Osteoblast (primary cell): ENCODE measurements at places on chromosomes 1 and 21. TPM values are rescaled to one million over a fixed set of nuclear protein-coding genes. Genes with fewer than 3 reads are reported as not detected.

TMEM125 gene
- total RNA-seq: not detected in 2 replicates

KCNJ9 gene
- total RNA-seq: not detected in 2 replicates

AMY2A gene
- not detected in 2 replicates for total RNA-seq

IFI44 gene
- total RNA-seq: 33.9 and 35.8 TPM in 2 replicates

ATP1A2 gene
- total RNA-seq: 0.72 and 1.2 TPM in 2 replicates

PGM1 gene
- 126 and 128 TPM in 2 replicates for total RNA-seq

LYPD8 gene
- total RNA-seq: not detected in 2 replicates

CR1 gene
- total RNA-seq: under 0.01 TPM in 1 of 2 replicates, not detected in the other

ANXA9 gene
- under 0.01 TPM in 2 replicates for total RNA-seq

SIKE1 gene
- total RNA-seq: 52.5 and 56.3 TPM in 2 replicates

CDC7 gene
- total RNA-seq: 2.9 and 3.3 TPM in 2 replicates

NBPF26 gene
- total RNA-seq: 28.6 and 40.7 TPM in 2 replicates

TMOD4 gene
- 0.36 TPM in 1 of 2 replicates, not detected in the other for total RNA-seq

SSR2 gene
- total RNA-seq: 332 and 415 TPM in 2 replicates

S100PBP gene
- 42.0 and 57.2 TPM in 2 replicates for total RNA-seq

MRPS15 gene
- total RNA-seq: 77.1 and 77.2 TPM in 2 replicates

CLDN19 gene
- total RNA-seq: not detected in 2 replicates

RIMKLA gene
- total RNA-seq: not detected in 2 replicates

BSND gene
- total RNA-seq: not detected in 2 replicates

FALEC gene
- 0.36 TPM in 1 of 2 replicates, not detected in the other for total RNA-seq

TRAF3IP3 gene
- total RNA-seq: not detected in 2 replicates

MFAP2 gene
- 61.2 and 72.2 TPM in 2 replicates for total RNA-seq

LRRIQ3 gene
- total RNA-seq: 0.59 and 0.72 TPM in 2 replicates

DFFB gene
- total RNA-seq: 5.1 and 8.3 TPM in 2 replicates

FCRLB gene
- total RNA-seq: 1.8 TPM in 2 replicates

TSPAN2 gene
- total RNA-seq: 1.4 and 2.1 TPM in 2 replicates

DCDC2B gene
- under 0.01 TPM in 1 of 2 replicates, not detected in the other for total RNA-seq

ADAMTSL4 gene
- 3.2 and 5.4 TPM in 2 replicates for total RNA-seq
